NB4 (cell line): ENCODE measurements at places on chromosomes 6 and 20.
A peak's percentile ranks its signal among the peaks of the same experiment; 100 is the strongest.

- no peak for DNase-seq
Measured at GRCh38 chr6:14986370-14986769, 259.5 kb upstream of the JARID2 start.

DNA sequence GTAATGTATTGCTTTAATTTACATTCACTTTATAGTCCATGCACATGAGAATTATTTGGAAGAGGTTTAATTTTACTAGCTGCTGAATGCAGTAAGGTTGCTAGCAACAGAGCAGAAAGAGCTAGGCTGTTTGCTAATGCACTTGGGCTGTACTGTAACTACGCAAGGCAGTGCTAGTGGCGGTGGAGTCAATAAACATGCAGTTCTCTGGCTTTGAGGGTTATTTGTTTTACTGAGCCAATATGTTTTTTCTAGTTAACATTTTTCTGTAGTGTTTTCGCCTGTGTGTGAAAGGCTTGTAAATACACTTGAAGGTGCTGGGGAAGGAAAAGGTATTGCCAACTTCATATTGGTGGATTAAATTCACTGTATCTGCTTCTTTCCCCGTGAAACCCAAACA, 112.8 kb downstream of the BTBD3 start:
- DNase-seq = no peak

DNA sequence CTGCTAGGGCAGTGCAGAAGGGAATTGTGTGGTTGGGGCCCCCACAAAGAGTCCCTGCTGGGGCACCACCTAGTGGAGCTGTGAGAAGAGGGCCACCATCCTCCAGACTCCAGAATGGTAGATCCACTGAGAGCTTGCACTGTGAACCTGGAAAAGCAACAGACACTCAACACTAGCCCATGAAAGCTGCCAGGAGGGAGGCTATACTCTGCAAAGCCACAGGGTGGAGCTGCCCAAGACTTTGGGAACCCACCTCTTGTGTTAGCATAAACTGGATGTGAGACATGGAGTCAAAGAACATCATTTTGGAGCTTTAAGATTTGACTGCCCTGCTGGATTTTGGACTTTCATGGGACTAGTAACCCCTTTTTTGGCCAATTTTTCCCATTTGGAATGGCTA, 328.4 kb upstream of the KHDRBS2 start:
- DNase-seq = peak; percentile 15

DNA sequence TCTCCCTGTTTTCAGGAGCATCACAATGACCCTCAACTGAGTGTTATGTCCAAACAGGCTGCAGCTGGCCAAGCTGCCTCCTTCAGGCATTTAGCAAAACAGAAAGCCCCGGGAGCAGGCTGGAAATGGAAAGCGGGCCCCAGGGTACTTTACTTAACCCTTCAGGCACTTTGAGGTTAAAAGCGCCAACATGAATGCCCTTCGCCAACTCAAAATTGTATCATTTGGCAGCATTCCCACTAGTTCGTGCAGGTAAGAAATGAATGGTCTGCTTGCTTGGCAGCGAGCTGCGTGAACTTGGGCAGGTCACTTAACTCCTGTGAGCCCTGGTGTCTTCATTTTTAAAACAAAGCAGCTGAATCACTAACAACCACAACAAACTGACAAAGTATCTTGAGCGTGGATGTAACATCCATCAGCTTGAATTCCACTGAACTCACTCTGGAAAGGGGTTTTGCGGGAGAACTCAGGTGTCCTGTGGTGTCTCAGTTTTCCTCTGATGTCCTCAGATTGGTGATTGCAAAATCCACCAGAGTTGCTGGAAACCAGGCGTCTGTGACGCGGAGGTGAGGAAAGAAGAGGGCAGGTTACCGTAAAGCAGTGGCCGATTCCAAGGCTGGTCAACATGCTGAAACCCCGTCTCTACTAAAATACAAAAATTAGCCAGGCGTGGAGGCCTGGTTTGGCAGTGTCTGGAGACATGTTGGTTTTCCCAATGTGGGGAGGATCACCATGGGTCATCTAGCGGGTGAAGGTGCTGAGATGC, 118.8 kb upstream of the ZNF217 start:
- no peak for DNase-seq

- DNase-seq = peak; percentile 7
Measured at GRCh38 chr6:153790048-153790447, 249.0 kb upstream of the OPRM1 start.
